Forelimb muscle (tissue), 1 donor: ENCODE measurements at places on chromosomes 6 and 20.

DNA sequence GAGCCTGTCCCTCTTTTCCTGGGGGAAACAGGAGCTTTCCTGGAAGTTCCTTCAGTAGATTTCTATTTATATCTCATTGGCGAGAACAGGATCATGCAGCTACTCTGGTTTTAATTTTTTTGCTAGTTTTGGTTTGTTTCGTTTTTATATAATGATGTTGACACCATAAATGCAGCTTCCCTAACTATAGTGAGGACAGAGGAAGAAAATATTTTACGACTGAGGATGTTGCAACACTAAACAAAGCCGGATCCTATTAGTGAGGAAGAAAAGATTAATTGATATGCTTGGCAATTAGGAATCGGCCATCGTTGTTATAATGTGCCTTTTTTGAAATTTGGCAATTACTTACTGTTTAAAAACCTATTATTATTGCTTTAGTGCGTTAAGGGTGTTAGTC lies 16.6 kb downstream of the KDM1B start:
- DNase-seq, result no peak

GRCh38 chr6:112037783-112038216 lies 16.1 kb upstream of the CCN6 start:
- DNase-seq, result no peak

GRCh38 chr20:38649275-38649891 lies 47.8 kb downstream of the ARHGAP40 start:
- DNase-seq, result no peak

GRCh38 chr20:19583532-19584175 lies 174.4 kb upstream of the RIN2 start:
- no peak for DNase-seq

- no peak for DNase-seq
These were observed 19.9 kb downstream of the COL9A1 start for GRCh38 chr6:70282919-70283461.

DNA sequence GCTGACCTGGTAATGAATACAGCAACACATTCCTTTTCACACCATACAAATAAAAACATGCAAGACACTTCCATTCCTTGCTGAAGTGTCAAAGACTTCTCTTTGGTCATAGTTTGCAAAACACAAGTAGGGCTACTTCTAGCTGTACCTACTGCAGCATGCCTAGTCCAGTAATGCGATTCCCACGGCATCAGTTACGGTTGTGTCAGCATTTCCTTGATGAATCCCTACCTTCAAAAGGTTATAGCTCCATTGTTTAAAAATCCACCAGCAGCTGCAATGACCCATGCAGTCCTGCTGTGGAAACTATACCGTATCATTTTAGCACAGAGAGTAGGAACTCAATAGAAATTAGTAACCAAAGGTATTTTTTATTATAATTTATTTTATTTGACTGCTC lies 1371.5 kb downstream of the EPHA7 start:
- DNase-seq, result no peak

DNA sequence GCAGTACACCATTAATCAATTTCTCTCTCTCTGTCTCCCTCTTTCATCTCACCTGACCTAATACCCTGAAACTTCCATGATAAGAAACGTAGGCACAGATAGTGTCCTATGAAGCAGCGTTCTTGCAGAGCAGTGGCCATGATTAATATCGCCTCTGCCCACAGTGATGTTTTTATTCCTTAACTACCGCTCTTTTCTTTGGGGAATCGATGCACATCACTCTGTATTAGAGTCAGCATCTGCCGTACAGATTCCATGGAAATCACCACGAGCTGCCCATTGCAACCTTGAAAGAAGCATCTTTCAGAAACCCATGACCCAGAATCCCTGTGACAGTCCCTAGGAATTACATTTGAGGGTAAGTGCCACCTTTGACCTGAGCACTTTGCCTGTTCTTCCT lies 152.0 kb upstream of the ECI2 start:
- DNase-seq, result no peak

GRCh38 chr20:6014017-6014416 lies 39.8 kb downstream of the LRRN4 start:
- no peak for DNase-seq

GRCh38 chr20:62596486-62596885 lies 45.8 kb upstream of the SLCO4A1 start:
- DNase-seq, result no peak

GRCh38 chr6:85966828-85967227 lies 324.1 kb upstream of the SYNCRIP start:
- no peak for DNase-seq

DNA sequence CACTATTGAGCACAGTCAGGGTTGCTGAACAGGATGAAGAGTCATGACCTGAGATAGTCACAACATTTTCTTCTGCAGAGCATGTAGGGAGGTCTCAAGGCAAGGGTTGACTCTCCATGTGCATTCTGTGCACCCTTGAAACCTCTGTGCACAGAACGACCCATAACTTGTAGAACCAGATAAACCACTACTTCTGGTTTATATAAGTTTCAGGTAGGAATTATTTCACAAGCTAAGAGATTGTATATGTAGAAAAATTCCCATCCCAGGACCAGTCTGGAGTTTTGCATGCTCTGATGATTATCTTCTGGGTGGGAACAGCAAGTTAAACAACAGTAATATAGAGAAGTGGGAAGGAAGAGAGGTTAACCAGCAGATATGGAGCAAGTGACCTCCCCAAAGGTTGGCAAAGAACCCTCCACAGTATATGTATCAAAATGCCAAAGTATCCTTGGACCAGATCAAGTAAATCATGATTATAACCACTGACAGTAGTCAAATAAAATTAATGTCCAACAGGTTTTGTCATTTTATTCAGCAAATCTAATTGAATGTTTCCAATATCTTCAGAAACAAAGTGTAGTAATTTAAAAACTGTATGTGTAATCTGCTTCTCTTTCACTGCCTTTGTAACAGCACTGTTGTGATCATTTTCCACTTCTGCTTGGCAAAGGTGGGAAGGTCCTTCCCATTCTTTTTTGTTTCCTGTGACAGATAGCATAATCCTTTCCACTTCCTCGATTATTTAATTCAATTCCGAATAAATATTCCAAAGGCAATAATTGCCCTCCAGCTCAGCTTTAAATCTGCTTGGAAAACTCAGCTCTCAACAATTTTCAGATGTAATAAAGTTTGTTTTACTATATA lies 104.4 kb downstream of the SYNE1 start:
- no peak for DNase-seq

DNA sequence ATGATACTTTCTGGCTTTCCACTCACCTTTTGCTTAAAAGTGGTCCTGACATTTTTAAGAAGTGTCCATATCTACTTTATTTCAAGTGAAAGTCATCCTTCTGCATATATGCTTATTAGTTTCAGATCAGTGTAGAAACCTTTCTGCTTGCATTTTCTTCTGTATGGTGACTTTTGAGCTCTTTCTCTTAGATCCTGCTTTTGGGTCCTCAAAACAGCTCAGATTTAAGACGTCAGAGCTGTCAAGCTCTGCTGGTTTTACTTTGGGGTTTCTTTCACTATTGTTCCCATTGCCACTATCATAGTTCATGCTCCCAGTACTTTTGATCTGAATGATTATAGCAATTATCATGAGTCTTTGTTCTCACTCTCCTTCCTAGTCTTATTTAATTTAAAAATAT lies 41.7 kb downstream of the BCKDHB start:
- no peak for DNase-seq

GRCh38 chr20:53736757-53737395 lies 143.2 kb upstream of the ZNF217 start:
- no peak for DNase-seq

- no peak for DNase-seq
These were observed 199.4 kb upstream of the THBS2 start for GRCh38 chr6:169452869-169453620.

DNA sequence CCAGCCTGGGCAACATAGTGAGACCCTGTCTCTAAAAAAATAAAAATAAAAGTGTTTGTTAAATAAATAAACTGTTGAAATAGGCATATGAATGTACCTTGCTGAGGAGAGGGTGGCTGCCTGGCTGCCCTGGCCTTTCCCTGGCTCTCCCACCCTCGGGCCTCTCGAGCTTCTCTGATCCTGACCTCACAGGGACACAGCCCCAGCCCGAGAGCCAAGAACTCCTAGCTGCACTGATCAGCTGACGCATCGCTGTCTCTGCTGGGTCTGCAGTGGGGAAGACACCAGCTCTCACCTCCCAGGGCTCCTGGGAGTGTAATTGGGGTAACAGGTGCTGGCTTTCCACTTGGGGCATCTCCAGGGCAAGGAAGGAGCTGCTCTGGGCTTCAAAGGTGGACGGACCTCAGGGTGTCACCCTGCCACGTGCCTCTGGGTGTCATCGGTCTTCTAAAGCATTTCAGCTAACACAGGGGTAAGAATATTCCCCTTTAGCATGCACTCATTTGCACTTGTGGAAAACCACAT lies 6.9 kb downstream of the TCF15 start:
- DNase-seq, result no peak

- DNase-seq, result no peak
These were observed 185.0 kb downstream of the TAF4 start for GRCh38 chr20:61880706-61881105.

DNA sequence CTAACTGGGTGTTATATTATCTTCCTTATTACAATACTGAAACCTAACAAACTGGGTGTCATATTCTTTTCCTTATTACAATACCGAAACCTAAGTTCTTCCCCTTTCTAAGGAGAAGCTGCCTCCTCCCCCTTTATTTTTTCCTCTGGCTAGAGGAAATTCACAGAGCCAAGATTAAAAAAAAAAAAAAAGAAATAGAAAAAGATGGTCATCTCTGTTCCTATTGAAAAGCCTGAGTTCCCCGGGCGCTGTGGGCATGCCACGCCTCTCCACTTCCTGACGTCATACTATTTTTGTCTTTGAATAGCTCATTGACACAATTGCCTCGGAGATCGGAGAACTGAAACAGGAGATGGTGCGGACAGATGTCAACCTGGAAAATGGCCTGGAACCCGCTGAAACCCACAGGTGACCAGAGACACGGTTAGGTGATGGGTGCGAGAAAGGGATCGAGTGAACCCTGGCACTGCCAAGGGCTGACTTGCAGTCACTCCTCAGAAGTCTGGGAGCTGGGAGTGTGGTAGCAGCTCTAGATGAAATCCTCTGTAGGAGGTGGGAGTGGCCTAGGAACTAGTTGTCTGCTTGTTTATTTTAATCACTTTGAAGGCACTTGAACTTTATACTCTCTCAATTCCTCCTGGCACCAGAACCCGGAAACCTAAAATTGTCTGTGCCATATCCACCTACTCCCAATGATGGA lies 82.2 kb upstream of the NAA20 start:
- DNase-seq, result no peak

DNA sequence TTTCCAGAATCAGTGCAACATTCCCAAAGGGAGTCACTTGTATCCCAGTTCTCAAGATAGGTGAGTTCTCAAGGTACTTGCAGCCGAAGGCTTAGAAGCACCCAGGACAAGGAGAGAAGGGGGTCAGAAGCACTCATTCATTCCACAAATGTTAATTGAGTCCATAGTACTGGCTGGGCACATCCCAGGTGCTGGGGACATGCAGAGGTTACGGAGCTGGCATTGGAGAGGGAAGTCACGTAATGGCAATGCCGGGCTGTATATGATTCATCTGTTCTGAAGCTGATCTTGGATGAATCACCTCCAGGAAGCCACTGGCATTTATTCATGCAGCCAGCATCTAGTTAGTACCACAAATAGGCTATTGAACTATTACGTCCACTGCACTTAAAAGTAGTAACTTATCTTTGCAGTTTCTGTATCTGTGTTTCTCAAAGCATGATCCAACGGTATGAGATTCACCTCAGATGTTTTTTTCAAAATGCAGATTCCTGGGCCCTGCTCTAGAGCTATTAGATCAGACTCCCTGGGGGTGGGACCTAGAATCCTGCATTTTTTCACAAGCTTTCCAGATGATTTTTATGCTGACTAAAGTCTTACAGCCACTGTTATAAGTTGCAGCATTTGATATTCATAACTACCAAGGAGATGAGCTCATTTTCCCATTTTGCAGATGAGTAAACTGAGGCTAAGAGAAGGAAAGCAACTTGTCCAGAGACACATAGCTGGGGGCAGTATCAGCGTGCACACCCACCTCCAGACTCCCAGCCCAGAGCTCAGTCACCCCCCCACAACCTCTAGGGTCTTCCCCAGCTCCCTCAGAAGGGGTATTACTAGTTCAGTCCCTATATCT lies 44.1 kb upstream of the ID1 start:
- DNase-seq, result no peak

DNA sequence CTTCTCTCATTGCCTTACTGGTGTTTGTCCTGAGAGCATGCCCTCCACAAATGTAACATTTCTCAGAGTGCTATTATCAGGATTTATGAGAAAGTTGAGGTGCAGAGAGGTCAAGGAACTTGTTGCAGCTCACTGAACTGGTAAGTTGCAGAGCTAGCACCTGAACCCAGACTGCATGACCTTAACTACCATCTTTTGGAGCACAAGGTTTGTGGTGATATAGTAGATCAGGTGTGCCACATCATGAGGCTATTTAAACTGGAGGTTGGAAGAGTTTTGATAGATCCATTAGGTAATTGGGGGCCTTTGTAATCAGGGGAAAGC lies 112.0 kb upstream of the CITED2 start:
- no peak for DNase-seq

DNA sequence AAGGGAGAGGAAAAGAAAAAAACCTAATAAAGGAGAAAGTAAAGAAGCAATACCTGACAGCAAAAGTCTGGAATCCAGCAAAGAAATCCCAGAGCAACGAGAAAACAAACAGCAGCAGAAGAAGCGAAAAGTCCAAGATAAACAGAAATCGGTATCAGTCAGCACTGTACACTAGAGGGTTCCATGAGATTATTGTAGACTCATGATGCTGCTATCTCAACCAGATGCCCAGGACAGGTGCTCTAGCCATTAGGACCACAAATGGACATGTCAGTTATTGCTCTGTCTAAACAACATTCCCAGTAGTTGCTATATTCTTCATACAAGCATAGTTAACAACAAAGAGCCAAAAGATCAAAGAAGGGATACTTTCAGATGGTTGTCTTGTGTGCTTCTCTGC lies 70.8 kb upstream of the RNF146 start:
- no peak for DNase-seq

- DNase-seq, result no peak
These were observed 34.9 kb upstream of the DST start for GRCh38 chr6:56677559-56677958.

DNA sequence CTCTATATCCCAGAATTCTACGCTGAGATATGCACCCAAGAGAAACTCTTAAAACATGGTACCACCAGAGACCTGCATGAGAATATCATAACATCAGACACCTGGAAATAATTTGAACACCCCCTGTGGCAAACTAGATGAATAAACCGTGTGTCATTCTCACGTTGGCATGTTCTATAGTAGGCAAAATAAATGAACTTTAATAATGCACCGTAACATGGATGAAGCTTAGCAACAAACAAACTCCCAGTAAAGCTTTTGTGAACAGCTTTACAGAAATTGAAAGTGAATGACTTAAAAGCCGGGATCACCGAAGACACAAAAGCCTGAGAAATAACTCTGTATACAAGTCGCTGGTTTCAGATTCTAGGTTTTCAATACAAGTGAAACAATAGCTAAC lies 1166.8 kb upstream of the CITED2 start:
- no peak for DNase-seq
